ENCODE measurements at places on chromosomes 1 and 21.

GRCh38 chr21:45494851-45495680 is 47.2 kb downstream of the SLC19A1 start:
- DNase-seq, result no peak

DNA sequence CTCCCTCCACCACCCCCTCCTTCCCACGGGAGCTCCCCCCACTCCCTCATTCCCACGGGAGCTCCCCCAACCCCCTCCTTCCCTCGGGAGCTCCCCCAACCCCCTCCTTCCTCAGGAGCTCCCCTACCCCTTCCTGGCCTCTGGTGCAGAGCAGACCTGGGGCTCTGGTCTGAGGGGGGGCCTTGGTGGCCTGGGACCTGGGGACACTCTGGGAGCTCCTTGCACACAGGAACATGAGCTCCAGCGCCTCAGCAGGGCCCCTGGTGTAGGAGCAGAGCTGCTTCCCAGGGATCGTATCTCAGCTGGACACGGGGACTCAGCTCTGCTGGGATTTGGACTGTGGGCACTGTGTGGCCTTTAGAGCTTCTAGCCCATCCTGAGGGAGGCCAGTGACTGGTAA is 19.7 kb upstream of the PRSS38 start:
- DNase-seq, result no peak

DNA sequence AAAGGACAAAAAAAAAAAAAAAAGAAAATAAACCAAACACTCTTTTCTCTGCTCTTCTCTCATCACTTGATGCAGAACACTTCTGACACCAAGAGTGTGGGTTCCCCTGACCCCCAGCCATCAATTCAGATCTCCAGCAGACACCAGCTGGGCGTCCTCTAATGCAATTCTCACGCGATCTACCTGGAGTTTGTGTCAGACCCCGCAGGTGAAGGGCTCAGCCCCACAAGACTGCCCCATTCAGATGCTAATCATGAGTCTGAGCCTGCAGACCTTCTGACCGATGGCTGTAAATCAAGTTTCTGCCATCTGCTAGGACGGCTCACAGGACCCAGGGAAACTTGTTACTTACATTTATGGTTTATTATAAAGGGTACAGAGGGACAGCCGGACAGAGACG is 133.6 kb upstream of the C1orf174 start:
- no peak for DNase-seq

- no peak for DNase-seq
Measured at GRCh38 chr1:210198840-210199239, 33.8 kb upstream of the SERTAD4 start.

DNA sequence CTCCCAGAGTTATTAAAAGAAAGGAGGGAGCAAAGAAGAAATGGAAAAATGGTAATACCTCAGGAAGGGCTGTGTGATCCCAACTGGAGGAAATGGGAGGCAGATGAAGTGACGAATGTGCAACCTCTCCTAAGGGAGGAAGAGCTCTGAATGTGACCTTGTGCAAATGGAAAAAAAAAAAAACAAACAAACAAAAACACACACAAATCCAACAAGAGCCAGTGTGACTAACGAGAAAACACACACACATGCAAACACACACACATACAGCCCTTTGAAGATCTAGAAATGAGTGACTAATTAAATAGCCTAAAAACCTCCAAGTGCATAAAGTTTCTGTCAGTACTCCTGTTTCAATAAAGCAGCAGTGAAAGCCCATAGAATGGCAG is 49.0 kb downstream of the CCN1 start:
- DNase-seq, result no peak

DNA sequence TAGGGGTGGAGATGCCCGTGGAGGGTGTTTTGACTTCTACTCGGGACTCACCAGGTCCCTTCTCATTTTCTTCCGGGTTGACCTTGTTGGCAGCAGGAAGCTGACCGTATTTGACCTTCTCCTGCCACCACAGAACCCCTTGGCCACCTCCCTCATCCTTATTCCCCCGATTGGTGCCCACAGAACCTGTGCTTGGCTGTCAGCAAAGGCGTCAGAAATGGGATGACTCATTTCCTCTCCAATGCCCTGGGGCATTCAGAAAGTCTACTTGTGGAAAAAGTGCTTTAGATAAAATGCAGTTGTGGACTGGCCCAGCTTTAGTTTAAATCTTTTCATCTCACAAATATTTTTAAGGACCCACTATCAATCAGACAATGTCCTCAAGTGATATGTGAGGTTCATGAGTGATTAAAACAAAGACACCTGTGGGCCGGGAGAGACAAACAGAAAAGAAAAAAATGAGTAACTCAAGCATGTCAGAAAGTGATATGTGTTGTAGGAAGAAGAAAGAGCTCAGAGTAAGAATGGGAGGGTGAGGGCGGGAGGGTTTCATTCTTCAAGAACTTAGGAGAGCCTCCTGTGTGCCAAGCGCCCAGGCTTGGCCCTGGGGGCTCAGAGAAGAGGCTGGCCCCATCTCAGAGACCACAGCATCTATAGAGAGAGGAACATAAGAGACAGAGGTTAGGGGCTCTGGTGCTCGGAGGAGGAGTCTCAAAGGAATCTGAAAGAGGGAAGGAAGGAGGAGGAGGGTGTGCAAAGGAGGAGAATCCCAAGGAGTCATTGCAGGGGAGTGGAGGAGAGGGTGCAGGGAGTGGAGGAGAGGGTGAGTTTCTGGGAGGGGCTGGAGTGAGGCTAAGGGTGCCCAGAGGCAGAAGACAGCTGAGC is 221.6 kb upstream of the VAMP3 start:
- DNase-seq, result no peak

GRCh38 chr1:159853417-159854115 is 8.9 kb downstream of the VSIG8 start:
- DNase-seq, result no peak

- no peak for DNase-seq
Measured at GRCh38 chr1:92123868-92124267, 43.7 kb downstream of the BTBD8 start.

DNA sequence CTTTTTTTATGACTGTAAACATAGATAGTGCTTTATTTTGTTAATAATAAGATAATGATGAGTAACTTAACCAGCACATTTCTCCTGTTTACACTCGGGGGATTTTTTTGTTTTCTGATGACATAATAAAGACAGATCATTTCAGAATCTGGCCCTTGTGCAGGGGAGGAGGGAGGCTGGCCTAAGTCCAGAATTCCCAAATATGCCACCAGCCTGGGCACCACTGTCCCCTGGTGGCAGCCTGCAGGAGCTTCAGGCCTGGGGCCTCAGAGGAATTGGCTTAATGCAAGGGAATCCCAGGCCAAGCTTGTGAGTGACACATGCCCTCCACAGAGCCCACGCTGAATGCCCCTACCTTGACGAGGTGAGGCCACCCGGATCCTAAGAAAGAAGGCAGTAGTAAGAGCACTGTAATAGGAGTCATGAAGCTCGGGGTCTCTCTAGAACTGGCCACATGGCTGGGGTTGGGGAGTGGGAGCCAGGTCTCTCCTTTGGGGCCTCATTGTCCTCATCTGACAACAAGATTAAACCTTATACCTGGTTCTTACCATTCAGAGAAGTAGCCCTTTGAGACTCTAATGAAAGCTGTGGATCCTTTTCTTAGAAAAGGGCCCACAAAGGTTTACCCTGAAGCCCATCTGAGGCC is 24.1 kb downstream of the ETNK2 start:
- DNase-seq, result no peak

- no peak for DNase-seq
Measured at GRCh38 chr1:152580433-152580832, at the start of gene LCE3D. LCE3D (minus strand) TSS chr1:152580516; CDS start chr1:152579936, 580 bp downstream.

GRCh38 chr1:28258628-28259251 is 578 bp upstream of the SESN2 start:
- DNase-seq, result no peak

DNA sequence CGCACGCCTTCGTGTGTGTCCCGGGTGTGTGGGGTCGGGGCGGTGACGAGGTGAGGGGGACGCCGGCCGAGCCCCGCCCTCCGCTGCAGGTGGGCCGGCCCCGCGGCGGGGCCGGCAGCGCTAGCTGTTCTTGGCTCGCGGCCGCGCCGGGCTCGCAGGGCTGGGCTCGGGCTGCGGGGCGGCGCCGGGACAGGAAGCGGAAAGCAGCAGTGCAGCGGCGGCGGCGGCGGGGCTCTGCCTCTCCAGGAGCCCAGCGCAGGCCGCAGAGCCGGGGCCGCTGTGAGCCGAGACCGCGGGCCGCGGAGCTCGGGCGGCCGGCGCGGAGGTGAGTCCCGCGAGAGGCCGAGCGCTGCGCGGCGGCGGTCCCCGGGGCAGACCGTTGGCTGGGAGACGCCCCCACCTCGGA is at the start of gene VANGL1:
Gene VANGL1, plus strand, starts transcription at position 209 of the 406 bp plus-strand sequence. CDS start 9,444 bp downstream, outside the sequence.
- DNase-seq, result no peak

DNA sequence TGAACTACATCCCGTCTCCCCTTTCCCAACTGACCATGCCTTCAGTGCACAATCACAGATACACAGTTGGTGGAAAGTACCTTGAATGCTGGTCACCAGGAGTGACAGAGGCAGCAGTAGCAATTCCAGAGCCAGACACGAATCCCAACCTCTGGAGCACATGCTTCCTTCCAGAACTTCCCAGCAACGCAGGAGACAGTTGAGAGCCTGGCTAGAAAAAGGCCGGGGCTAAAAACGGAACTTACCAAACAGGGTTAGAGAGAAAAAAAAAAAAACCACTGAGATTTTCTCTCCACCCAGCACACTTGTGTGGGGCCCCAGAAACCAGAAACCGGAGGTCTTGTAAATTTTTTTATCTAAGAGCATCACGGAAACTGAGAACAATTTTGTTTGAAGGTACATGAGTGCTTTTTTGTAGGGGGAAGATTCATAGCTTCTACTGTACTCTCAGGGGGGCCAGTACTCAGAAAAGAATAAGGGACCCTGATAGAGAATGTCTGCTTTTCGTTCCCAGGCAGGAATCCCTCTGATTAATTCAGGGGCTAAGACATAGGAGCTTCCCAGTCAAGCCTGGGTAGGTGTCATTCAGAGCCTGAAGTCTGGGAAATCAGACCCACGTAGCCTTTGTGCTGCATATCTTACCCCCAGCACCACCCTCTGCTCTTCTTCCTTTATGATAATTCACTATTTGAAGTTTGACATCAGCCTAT is at the start of gene CD48:
Gene CD48, minus strand, starts transcription at position 221 of the 710 bp plus-strand sequence. Its CDS starts 59 bp downstream, at position 162.
- no peak for DNase-seq

- DNase-seq, result no peak
Measured at GRCh38 chr1:103387898-103388297, 137.6 kb upstream of the RNPC3 start.

- no peak for DNase-seq
Measured at GRCh38 chr1:201279313-201279712, 4.0 kb upstream of the PKP1 start.

DNA sequence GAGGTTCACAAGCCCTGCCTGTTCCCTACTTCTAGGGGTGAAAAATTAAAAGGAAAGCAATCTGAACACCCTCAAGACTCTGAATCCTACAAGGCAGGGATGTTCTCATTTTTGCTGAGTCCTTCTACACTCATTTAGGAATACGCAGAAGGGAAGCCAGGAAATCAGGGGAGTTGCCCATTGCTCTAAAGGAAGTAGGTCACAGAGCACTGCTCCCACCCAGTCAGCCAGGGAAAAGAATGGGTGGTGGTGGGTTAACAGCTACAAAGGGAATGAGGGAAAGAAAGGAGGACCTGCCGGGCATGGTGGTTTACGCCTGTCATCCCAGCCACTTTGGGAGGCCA is 2.4 kb upstream of the CTTNBP2NL start:
- DNase-seq, result no peak

GRCh38 chr1:81221564-81221963 is 579.2 kb upstream of the ADGRL2 start:
- no peak for DNase-seq

GRCh38 chr1:57512386-57512785 is 88.5 kb upstream of the DAB1 start:
- no peak for DNase-seq

DNA sequence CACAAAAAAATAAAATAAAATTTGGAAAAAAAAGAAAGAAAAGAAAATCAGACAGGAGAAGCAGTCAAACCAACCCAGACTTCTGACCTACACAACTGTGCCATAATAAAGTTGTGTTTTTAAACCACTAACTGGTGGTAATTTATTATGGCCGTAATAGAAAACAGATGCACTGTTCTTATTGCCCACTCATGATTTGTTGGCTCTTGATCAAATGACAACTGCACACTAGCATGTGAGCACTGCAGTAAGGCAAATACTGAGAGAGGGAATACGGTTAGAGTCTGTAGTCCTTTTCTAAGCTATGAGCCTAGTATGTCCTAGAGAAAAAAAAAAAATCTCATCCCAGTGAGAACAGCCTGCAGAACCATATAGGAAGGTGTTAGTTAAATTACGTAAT is 61.2 kb upstream of the TNR start:
- DNase-seq, result no peak

DNA sequence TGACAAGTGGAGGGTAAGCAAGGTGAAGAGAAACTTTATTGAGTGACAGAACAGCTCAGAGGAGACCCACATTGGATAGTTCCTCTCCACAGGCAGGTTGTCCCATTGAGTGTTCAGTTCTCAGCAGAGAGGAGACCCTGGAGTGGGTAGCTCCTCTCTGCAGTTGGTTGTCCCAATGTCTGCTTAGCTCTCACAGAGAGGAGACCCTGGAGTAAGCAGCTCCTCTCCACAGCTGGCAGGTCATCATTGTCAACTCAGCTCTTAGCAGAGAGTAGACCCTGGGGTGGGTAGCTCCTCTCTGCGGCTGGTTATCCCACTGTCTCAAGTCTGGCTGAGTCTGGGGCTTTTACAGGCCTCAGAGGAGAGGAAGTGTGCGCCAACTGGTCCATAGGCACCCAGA is 6.0 kb upstream of the CHD1L start:
- DNase-seq, result no peak

- DNase-seq, result no peak
Measured at GRCh38 chr1:59025898-59026426, 242.1 kb upstream of the JUN start.

DNA sequence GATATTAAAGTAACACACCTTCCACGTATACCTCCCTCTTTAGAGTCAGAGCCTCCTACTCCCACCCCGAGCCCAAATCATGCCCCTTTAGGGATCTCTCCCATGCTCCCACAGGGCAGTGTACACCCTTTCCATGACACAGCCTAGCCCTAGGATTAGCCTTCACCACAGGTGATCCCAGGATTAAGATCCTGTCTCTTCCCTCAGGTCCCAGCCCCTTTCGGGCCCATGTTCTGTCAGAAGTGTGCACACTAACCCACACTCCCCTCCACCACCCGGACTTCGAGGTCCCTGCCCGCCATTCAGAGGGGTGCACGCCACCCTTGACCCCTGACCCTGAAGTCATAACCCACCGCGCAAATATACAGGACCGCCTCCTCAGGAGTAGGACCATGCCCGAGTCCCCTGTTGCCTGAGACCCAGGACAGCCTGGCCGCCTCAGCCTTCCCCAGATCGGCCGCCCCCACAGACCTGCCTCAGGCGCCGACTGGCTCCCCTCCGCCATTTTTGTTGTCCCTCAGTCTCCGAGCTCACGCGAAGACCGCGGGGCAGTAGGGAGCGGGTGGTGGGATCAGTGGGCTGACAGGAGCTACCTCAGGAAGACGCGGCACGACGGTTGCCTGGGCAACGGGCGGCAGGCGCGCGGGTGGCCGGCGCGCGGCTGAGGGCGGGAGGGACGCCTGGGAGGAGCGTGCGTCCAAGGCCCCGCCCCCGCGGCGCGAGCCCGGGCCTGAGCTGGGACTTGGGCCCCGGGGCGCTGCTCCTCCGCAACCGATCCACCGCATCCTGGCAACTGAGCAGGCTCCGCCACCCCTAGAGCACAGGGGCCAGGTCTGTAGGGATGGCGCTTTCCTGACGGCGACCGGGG is at the start of gene AGBL4:
Gene AGBL4, minus strand, starts transcription at position 663 of the 868 bp plus-strand sequence.
- DNase-seq, result no peak

Measured in cortex of kidney (tissue), 1 donor.